ENCODE measurements at places on chromosomes 12 and 14.

DNA sequence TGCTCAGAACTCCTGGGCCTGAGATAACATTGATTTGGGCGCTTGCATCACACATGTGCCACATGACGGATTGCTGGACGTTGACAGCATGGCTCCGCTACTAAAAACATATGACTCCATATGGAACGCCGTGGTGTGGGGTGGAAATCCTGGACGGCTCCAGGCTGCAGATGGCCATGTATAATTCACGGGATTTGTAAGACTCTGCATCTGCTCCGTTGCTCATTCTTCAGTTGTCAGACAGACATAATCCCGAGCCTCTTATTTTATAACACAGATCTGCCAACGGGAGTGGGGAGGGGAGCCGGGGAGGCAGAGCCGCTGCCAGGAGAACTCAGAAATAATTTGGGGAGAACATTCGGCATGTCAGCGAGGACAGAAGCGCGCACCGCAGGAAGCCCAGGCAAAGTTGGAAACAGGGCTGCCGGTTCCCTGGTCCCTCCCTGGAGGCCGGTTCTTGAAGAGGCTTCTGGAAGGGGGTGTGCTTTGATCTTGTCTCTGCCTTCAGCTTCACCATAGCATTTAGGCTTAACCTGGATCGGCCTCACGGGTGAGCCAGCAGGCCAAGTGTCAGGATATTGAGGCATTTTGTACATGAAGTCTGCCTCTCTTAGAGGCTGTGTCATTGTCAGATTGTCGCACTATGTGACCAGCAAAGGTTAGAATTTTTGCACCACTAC, 45.8 kb upstream of the MYL2 start:
- DNase-seq = no peak

DNA sequence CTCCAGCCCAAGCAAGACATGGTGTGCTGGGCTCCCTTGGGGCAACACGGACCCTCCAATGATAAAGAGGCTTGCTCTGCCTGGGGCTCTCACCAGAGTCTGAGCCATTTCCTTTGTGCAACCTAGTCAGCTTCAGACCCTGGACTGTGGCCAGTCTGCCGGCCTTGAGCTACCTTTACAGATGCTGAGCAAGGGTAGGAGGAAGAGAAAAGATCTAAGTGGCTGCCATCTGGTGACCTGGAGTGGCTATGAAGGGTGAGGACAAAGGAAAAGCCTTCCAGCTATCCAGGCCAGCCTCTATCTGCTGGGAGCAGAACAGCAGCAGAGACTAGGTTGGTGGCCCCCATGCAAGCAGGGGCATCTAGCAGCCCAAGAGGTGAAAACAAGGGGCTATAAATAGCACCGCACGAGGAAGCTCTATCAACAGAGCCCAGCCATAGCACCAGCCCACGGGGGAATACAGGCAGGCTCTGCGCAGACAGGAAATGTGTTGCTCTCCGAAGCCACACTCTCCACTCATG, 230.1 kb downstream of the FOXN3 start:
- DNase-seq = peak; percentile 9

DNA sequence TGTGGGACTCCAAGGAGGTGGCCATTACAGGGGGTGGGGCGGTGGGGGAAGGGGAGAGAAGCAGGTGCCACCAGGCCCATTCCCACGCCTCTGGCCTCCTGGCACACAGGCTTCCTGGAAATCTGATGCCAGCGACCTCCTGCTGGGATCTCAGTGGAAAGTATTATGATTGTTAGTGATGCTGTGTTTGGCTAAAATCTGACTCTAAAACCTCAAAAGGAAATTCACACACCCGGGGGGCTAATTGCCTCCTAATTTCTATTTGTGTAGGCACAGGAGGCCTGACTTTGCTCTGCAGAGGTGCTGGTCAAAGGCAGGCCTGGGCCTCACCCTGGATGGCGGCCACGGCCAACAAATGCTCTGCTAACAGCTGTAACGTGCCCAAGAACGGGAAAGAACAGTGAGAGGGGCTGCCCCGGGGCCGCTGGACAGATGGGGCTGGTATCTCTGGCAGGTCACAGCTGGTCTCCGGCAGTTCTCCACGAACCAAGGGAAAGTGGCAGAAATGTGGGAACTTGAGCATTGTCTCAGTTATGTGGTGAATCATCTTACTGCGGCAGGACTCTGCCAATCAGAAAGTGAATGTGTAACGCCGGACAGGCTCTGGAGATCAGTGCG, 14.3 kb downstream of the FAM181A start:
- no peak for DNase-seq

DNA sequence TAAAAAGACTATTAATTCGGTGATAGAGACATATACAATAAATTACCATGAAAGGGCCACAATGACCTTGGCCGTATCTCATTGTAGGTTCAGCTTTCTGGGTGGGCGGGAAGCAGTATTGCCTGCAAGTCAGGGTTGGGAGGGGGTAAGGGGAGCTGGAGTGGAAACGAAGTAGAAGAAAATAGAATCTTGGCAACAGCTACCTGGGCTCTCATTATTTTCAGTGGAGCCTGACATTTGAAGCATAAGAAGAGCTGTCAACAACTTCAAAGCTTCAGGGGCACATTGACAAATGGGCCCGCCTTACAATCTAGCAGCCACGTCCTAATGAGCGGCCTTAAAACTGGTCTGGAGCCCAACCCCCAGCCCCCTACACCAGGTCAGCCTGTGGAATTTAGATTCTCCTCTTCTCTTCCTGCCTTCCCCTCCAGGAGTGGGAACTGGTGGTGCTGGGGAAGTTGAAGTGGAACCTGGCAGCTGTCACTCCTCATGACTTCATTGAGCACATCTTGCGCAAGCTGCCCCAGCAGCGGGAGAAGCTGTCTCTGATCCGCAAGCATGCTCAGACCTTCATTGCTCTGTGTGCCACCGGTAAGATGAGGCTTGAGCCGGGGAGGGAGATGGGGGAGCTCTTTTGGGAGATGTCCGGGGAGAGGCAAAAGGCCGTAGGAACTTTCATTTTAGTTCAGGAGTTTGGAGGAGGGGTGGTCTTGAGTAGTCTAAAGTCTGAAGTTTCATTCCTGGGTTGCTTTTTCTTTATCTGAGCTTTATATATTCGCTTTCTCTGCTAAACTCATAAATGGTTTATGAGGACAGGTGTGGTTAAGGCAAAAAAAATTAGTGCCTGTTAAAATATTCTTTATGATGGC, 5.0 kb downstream of the CCND2 start:
- DNase-seq = no peak

- no peak for DNase-seq
These were observed 629.3 kb downstream of the DIO2 start for GRCh38 chr14:79581912-79582576.

DNA sequence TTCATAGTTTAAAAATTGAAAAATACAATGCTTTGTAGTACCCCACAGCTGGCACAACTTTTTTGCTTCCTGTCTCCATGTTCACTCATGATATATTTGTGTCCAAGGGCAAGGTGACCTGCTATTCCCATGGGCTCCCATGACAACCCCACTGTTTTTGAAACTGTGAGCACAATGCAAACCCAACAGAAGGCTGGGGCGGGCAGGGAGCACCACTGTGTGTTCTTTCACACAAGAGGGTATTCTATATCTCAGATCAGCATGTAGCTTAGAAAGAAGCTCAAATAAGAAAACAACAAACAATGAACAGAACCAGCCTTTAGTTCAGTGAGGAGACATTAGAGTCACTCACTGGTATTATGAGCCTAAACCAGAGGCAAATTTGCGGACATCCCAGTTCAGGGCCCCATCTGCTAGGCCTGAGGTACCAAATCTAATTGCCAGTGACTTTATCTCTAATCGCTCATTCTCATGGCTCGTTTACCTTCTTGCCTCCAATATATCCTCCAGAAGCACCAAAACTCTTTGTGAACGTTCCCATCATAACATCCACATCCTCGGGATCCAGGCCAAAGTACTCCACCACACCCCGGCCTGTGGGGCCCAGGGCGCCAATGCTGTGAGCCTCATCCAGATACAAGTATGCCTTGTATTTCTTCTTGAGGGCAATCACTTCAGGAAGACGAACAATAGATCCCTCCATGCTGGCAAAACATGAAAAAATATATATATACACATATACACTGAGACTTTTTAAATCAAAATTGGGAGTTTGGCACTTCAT, 56.4 kb upstream of the ISM2 start:
- no peak for DNase-seq

DNA sequence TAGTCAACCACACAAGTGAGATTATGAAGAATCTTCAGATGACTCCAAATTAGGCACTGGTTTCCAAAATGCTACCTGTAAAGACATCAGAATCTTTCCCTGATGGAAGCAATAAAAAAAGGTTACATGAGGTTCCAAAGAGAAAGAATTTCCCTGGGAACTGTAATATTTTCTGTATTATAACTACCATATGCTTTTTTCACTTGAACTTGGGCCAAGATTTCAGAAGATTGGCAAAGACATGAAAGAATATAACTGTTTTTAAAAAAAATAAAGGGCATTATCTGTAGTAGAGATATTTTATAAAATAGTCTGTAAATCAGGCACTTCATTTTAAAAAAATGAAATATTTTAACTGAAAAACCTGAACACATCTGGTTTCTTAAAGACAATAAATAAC, 12.9 kb downstream of the HECTD1 start:
- no peak for DNase-seq

GRCh38 chr12:54160769-54161480, 27.9 kb downstream of the SMUG1 start:
- no peak for DNase-seq

GRCh38 chr14:53491256-53491883, 338.2 kb upstream of the DDHD1 start:
- no peak for DNase-seq

DNA sequence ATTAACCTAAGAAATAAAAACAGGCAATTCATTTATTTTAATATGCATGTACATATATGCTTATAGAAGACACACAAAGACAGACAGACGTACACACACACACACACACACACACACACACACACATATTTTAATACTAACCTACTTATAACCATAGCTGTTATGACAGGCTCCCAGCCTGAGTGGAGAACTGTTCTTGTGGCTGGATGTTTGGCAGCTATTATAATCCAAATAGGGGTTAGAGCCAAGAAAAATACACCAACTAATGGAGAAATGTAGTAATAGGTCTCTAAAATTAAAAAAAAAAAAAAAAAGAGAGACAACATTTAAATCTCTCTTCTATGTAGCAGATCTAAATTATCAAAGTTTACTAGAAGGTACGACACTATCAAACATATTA, 91.8 kb downstream of the SLC41A2 start:
- DNase-seq = no peak

GRCh38 chr12:52614381-52615207, 3.8 kb downstream of the KRT73 start:
- no peak for DNase-seq

- DNase-seq = no peak
These were observed 28.2 kb downstream of the TTC7B start for GRCh38 chr14:90788031-90788430.

GRCh38 chr12:84813780-84814663, 98.6 kb downstream of the SLC6A15 start:
- no peak for DNase-seq

GRCh38 chr12:21983095-21983494, 41.9 kb upstream of the ABCC9 start:
- DNase-seq = no peak

- no peak for DNase-seq
These were observed 37.7 kb downstream of the ADAM21 start for GRCh38 chr14:70489579-70490200.

DNA sequence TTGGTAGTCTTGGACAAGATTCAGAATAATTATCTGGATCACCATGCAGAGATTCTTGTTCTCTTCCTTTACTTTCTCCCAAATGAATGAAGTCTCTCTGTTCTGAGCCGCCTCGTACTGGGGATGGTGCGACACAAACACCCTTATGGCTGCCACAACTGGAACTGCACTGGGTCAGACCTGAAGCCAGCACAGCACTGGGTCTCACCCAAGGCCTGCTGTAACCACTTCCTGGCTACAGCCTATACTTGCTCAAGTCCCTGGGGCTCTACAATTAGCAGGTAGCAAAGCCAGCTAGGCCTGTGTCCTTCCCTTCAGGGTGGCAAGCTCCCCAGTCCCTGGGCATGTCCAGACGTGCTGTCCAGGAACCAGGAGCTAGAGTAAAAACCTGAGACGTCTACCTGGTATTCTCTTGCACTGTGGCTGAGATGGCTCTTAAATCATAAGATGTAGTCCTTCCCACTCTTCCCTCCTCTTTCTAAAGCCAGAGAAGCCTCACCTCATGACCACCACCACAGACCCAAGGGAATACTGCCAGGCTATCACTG, 27.6 kb downstream of the IFNG start:
- DNase-seq = no peak

DNA sequence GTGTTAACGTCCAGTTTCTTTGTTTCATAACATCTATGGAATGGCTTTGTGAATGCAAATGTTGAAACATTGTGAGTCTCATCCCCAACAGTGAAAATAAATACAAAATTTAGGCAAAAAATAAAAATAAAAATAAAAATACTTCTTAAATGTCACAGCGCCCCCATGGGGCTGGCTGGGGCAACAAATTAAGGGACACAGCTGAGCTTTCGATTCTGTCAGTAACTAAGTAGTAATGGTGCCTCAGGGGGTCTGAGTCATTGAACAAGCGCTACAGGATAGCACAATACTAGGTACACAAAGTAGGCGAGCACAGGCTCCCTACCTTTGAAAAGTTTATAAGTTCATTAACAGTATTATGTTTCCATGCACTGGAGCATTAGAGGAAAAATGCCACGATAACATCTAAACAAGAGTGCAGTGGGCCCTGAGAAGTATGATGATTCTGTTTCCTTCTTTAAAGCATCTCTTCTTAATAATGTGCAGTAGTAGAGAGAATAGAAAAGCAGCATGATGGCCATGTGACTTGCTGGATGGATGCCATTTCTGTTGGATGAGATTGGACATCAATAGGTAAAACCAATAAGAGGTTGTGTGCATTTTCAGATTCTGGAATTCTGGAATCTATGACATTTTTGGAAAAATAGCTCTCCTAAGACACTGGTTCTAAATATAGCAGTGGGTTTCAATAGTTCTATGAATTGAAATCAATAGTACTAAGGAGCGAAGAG, 667.2 kb downstream of the DIO2 start:
- DNase-seq = no peak

GRCh38 chr14:61663312-61663979, 31.9 kb upstream of the HIF1A start:
- DNase-seq = no peak

- no peak for DNase-seq
These were observed 37.9 kb downstream of the TDG start for GRCh38 chr12:104003596-104003995.

DNA sequence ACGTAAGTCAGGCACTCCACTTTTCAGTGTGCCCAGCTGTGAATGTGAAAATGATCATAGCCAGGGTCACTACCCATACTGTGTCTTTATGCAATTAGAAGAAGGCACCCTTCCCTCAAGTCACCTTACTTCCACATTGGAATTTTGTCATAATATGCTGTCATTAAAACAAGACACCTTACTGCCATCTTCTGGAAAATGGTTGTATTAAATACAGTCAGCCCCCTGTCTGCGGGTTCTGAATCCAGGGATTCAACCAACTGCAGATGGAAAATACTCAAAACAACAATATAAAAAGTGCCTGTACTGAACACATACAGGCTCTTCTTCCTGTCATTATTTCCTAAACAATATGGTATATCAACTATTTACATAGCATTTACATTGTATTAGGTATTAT, 70.2 kb upstream of the TBX5 start:
- no peak for DNase-seq

Measured in K562 (cell line).